Stimulated activated CD4-positive, alpha-beta T cell treated with anti-CD3 and anti-CD28 coated beads, Interleukin-2, amount 100 ng/mL, for 48 hours (primary cell): ENCODE measurements at places on chromosomes 5 and 9.

DNA sequence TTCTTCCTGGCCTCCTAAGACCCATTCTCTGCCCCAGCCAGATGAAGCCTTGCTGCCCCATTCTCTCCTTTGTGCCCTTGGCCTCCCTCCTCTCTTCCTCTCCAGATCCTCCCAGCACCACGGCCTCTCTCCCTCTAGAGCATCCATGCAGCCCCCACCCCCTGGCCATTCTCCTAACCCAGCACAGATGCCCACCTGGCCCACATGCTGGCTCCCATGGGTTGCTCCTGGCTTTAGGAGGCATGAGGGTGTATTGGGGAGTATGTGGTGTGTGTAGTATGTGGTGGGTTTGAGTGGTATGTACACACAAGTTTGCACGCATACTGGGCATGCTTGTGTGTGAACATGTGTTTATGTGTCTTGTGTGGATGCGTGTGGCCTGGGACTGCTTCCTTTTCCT lies 47.1 kb downstream of the FOXI1 start:
- DNase-seq = no peak

GRCh38 chr5:94267350-94267899 lies 351.0 kb downstream of the KIAA0825 start:
- DNase-seq = no peak

DNA sequence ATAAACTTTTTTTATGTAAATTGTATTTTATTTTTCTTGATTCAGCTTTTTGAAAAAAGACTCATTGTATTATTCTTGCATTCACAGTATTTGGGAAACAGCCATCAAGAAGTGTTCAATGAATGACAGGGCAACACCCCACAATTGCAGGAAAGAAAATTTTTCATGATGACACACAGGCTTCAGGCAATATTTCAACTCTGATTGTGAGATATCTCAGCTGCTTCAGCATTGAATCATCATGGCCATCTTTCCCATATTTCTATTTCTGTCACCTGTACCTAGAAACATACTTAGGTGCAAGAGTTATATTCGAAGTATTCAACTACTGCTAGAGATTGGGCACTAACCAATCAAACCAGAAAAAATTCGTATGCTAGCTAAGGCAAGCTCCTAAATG lies 446.0 kb downstream of the ISL1 start:
- no peak for DNase-seq

- no peak for DNase-seq
These were observed 101.9 kb downstream of the ADAMTS2 start for GRCh38 chr5:179243333-179243732.

DNA sequence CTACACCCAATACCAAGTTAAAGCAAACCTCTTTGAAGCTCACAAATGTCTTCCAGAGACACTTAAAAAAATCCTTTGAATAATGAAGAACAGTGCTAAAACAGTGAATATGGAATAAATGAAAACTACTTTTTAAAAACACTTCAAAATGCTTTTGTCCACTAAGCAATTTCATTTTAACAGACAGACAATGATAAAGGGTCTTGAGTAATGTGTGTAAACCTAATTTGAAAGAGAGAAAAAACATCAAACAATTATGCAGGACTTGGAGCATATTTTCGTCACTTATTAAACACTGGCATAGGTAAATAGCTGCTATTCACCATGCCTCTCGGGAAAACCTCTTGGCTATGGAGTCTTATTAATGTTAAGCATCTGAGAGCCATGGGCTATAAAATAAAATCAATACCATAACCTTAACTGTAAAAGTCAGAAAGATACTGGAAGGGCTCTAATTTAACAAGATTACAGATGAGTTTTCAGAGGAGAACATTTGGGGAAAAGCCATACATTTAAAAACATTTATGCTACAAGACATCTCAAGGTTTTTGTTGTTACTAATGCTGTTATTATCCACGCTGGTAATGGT lies 177.8 kb downstream of the NFIB start:
- DNase-seq = no peak
